ENCODE measurements at places on chromosomes 5 and 9.
A peak's percentile ranks its signal among the peaks of the same experiment; 100 is the strongest.

DNA sequence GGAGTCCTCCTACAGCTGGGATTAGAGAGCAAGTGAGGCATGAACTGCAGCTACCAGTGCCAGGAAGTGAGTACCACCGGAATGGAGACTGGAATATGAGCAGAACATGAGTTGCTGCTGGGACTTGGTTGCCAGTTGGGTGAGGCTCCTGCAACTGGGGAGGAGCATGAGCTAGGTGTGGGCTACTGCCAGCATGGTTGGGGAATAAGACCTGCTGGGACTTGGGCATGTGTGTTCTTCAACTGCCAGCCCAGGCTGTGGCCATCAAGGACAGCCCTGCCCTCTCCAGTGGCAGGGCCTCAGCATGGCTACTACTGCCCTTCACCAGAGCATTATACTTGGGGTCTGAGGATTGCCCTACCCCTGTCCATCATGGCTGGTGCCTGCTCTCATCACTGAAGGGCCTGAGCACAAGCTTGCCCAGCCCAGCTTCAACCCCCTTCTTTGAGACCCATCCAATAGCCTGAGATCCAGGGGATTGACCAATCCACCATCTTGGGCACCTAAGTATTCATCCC lies 665.0 kb downstream of the ELAVL2 start:
- no peak for DNase-seq

DNA sequence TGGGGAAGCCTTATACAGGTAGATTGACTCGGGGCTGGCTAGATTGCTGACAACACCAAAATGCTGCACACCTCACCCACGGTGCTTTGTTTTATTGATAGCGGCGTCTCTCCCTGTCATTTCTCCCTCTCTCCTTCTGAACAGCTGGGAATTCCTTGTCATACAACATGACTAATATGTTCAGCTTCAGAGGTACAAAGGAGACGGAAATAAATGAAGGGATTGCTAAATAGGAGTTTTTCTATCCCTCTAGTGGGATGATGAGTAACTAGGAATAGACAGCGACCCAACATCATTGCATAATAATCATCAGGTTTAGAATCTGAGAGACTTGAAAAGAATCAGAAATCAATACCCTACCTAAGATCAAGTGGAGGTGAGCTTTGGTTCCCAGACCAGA lies 337.7 kb upstream of the PANK3 start:
- no peak for DNase-seq

- DNase-seq = no peak
These were observed 61.0 kb downstream of the PRDM6 start for GRCh38 chr5:123150089-123150488.

DNA sequence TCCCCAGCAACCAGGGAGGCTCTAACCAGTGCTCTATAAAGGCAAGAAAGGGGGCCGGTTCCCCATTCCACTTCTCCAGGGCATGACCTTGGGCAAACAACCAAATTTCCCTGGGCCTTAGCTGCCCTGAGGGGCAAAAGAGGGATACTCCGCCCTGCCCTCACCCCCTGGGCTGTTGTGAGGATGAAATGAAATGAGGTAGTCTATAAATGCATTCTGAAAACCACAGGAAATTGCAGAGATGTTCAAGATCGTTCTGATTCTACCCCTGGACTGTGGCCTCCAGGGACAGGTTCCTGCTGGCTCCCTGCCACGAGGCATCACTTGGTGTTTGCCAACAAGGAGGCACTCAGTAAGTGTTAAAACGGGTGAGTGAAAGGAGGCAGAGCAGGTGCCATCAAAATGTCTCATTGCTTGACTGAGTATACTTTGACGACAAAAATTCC lies 5.7 kb downstream of the RAPGEF1 start:
- no peak for DNase-seq

- no peak for DNase-seq
These were observed 56.8 kb upstream of the SMIM32 start for GRCh38 chr5:136249678-136250266.

- no peak for DNase-seq
These were observed 27.0 kb downstream of the TCF7 start for GRCh38 chr5:134141331-134142050.

GRCh38 chr5:170254056-170254455 lies 21.3 kb downstream of the C5orf58 start:
- DNase-seq = no peak

GRCh38 chr5:37251665-37252064 lies 2.5 kb upstream of the CPLANE1 start:
- no peak for DNase-seq

GRCh38 chr5:159725475-159725874 lies 190.8 kb upstream of the ADRA1B start:
- DNase-seq = no peak

- DNase-seq = peak; percentile 97
These were observed 57.7 kb downstream of the MTMR12 start for GRCh38 chr5:32254881-32255539.

GRCh38 chr5:74044936-74045335 lies 418.9 kb downstream of the ARHGEF28 start:
- DNase-seq = no peak

DNA sequence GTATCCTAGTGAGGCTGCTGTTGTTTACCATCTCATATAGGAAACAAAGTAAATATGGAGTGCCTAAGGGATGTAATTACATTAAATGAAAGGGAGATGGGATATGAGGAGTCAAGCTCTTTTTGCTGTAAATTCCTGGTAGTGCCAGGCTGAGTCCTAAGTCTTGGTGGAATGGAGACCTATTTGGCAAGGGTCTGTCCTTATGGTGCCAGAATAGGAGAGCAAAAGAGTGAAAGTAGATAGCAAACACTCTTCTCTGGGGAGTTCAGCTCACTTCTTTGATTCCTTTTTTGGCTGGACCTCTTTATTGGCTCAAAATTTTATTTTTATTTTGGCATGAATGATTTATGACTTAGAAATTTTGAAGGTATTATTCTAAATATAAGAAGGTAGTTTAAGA lies 380.8 kb downstream of the TMEM232 start:
- peak; percentile 72 for DNase-seq

GRCh38 chr5:83104021-83104420 lies 26.7 kb downstream of the XRCC4 start:
- DNase-seq = no peak
